NCI-H187 (cell line): ENCODE measurements at places on chromosomes 6 and 20.

- DNase-seq: no peak
Observed at GRCh38 chr6:112833581-112834131, 486.5 kb downstream of the RFPL4B start.

- DNase-seq: no peak
Observed at GRCh38 chr6:26017632-26017966, 55.0 kb downstream of the TRIM38 start.

GRCh38 chr20:37072293-37073196 is 23.3 kb downstream of the RBL1 start:
- no peak for DNase-seq

GRCh38 chr20:64037498-64038213 is 1.7 kb downstream of the C20orf204 start:
- DNase-seq: no peak

DNA sequence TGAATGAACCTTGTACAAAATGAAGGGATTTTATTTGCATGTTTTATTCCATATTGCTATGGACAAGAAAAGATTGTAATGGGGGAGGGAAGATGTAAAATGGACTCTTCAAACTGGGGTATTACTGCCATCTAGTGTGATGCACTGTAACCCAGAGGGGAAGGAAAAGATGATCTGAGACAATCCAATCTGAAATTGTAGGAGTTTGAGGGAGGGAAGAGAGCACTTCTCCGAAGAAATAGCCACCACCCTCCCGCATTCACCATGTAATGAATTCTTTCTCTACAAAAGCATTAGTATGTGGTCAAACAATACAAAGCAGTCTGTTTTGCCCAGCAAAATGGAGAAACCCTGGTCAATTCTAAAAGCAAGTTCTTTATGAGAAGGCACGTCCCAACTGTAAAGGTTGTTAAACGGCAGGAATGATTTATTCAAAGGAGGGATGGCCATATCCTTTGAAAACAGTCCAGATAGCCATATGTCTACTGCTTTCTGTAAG is 679.5 kb upstream of the NRSN1 start:
- peak; percentile 1 for DNase-seq
